ENCODE measurements at places on chromosomes 11 and 22.

DNA sequence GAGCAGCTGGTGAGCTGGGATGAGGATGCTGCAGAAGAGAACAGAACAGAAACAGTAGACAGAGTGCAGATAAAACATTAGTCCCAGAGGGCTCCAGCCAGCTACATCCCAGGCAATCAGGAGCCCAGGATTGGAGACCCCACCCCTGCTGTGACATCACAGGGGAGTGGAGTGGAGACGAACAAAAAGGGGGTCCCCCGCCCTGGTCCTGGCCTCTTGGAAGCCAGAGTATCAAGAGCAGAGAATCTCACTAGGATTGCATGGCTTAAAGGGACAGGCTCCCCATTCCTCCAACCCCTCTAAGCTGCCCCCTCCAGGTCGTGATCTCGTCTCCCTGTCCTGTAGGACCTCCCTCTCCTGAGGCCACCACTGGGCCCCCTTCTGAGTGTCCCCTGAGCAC lies at the start of gene P2RX3:
Gene P2RX3, plus strand, starts transcription at position 211 of the 400 bp plus-strand sequence. CDS start 199 bp downstream, outside the sequence.
- DNase-seq = no peak

- DNase-seq = no peak
These were observed 654 bp upstream of the SYT8 start for GRCh38 chr11:1834062-1834610.

GRCh38 chr11:17906436-17906835 lies 106.4 kb downstream of the SERGEF start:
- no peak for DNase-seq

GRCh38 chr11:120863359-120863758 lies 160.5 kb upstream of the TBCEL start:
- no peak for DNase-seq
